Stimulated activated CD4-positive, alpha-beta T cell treated with anti-CD3 and anti-CD28 coated beads, Interleukin-4, amount 100 ng/mL, for 4 hours (primary cell): ENCODE measurements at places on chromosomes 12 and 14.

GRCh38 chr14:87076146-87076545 lies 916.8 kb downstream of the GALC start:
- DNase-seq, result no peak

DNA sequence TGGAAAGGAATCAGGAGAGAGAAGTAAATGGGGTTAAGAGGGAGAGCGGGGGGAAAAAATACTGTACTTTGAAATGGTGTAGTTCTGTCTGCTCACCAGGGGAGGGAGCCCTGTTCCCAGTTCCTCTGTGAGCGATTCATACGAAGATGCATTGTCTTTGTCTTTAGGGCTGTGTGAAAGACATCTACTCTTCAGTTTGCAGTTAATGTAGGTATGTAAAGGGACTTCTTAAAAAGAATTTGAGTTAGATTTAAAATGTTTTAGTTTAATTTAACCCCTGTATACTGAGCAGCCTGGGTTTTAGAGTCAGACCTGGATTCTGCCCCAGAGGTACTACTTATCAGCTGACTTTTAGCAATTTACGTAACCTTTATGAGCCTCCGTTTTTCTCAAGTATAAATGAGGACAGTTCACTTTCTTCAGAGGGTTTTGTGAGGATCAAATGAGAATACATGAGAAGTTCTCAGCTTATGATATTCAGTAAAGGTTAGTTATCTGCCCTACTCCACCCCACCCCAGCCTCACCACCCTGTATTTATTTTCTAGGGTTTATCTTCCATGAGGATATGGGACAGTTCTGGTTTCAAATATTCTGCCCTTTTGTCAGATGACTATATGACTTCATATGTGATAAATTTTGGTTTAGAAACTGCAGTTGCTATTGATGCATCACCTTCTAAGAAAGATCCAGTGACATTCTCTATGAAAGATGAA lies 82.5 kb upstream of the EVL start:
- DNase-seq, result peak; percentile 45

DNA sequence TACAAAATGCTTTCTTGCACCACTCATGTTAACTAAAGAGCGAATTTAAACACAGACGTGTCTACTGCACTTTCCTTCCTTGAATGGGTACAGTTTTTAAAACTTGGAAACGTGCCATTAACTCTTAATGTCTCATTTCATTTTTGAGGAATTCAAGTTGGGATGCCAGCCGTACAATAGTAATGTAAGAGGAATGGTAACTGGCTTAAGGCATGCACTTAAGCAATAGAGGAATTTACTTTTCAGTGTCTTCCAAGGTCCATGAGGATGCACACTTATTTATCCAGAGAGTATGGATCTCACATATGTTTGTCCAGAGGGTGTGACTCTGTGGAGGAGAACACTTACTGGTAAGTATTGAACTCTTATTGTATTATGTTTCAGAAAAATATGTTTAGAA lies 52.9 kb downstream of the PPP4R4 start:
- DNase-seq, result no peak

DNA sequence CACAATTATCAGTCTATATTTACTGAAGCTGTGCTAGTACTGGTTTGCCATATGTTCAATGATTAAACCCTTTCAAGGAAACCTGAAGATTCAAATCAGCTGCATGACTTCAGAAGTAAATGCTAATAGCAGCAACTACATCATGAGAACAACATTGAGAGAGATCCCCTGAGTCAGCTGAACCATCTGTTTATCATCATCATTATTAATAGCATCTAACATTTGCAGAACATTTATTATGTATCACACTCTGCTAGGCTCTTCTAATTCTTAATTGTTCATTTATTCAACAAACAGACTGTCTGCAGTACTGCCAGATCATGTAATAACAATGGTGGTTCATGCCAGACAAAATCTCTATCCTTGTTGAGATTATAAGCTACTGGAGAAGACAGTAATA lies 157.4 kb downstream of the KLHL28 start:
- no peak for DNase-seq

DNA sequence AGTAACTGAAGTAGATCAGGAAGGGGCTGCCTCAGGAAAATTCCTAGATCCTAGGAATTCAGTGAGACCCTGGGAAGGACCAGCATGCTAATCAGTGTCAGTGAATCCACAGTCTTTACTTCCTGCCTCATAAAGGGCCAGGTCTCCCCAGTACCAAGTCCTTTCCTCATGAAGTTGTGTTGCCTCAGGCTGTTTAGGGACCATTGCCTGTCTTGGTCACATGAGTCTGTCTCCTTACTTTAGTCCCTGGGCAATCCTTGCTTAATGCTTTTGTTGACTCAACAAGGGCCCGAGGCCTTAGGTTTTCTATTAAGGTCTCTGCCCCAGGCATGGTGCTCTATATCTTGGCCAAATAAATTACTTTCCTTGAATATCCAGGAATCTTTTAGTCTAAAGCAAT lies 16.1 kb upstream of the ATF1 start:
- no peak for DNase-seq

DNA sequence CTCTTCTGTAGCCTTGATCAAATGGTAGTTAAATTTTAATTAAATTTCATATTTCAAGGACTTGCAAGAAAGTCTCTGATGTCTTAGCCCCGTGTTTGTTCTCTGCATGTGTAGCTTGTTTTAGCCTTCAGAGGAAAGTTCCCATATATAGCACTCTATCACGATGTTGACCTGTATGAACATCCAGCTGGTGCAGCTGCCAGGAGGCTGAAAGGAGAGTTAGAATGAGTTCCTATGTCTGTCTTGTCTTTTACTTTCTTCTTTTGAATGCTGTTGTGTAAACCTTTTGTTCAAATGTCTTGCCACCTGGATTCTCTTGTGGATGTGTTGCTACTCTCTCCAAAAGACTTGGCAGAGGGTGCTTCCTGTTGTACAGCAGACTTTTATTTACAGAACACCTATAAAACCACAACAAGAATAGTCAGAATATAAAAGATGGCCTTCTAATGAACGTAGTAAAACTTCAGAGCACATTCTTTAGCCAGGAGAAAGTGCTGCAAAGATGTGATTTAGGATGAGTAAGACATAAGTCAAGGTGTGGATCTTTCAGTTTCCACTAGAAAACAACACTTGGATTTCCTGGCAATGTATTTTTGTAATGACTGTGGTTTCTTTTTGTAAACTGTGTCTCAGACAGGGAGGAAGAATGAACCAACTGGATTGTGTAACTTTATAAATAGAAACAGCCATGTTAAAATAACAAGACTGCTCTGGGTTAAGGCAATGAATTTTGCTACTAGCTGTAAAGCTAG lies 17.2 kb downstream of the NAV3 start:
- DNase-seq, result no peak

- no peak for DNase-seq
Observed at GRCh38 chr14:100774164-100774537, 47.5 kb downstream of the DLK1 start.

- no peak for DNase-seq
Observed at GRCh38 chr14:76998910-76999309, 29.6 kb downstream of the IRF2BPL start.

GRCh38 chr14:55241673-55242072 lies 29.5 kb upstream of the FBXO34 start:
- no peak for DNase-seq

- no peak for DNase-seq
Observed at GRCh38 chr14:41423503-41423902, 183.2 kb upstream of the LRFN5 start.

- no peak for DNase-seq
Observed at GRCh38 chr12:127422935-127423566, 843.9 kb upstream of the TMEM132C start.

GRCh38 chr12:1881936-1882335 lies 36.5 kb downstream of the CACNA2D4 start:
- DNase-seq, result no peak

GRCh38 chr12:88108021-88108420 lies 33.9 kb downstream of the CEP290 start:
- no peak for DNase-seq

GRCh38 chr12:120529641-120530417 lies 871 bp upstream of the COQ5 start:
- DNase-seq, result no peak

- peak; percentile 63 for DNase-seq
Observed at GRCh38 chr12:49703647-49704137, 3.5 kb downstream of the FMNL3 start.

GRCh38 chr12:94670898-94671297 lies 20.5 kb upstream of the TMCC3 start:
- no peak for DNase-seq

- no peak for DNase-seq
Observed at GRCh38 chr14:63210812-63211211, 6.6 kb downstream of the RHOJ start.

GRCh38 chr14:20801726-20802125 lies 918 bp downstream of the RNASE1 start:
- DNase-seq, result no peak

DNA sequence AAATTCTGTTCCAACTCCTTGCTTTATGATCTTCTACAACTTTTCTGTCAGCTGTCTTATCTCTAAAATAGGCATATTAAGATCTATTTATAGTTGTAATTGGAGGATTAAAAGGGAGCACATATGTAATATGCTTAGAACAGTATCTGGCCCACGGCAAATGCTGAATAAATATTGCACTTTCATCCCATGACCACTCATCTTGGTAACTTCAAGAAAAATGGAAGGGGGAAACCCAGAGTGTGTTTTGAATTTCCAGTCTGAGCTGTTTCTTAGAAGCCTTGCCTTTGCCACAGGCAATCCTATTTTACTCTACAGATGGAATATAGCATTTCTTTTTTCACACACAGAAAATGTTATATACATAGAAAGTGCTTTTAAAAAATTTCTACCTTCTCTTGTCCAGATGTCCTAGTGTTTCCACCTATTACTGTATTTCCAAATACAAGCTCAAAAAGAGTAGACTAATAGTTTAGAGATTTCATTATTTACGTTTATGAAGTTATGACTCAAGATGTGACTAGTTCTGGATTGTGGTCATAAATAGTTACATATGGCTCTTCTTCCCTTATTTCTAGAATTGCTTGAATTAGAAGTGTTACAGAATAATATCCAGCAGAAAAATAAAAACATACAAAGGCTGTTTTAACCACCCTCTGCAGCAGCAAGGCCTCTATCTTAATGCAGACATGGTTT lies 6.2 kb upstream of the STXBP6 start:
- no peak for DNase-seq

DNA sequence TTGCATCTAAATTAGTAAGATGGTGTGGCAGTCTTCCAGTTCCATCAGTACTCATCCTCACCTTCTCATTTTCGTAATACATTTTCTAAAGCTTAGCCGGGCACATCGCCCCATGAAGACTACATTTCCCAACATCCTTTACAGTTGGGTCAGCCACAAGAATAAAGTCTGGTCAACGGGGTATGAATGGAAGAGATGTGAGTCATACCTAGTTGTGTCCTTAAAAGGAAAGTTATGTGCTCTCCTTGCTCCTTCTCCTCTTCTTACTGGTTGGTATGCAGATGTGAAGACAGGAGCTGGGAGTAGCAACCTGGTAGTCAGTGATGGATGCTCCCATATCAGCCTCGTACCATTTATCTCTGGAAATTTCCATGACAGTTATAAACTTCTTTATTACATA lies 35.9 kb upstream of the EGLN3 start:
- DNase-seq, result no peak

GRCh38 chr12:104226672-104227071 lies 11.1 kb downstream of the TXNRD1 start:
- DNase-seq, result no peak

- no peak for DNase-seq
Observed at GRCh38 chr12:22410486-22410885, 76.0 kb upstream of the ST8SIA1 start.

- no peak for DNase-seq
Observed at GRCh38 chr12:108190529-108190928, 61.4 kb downstream of the WSCD2 start.

DNA sequence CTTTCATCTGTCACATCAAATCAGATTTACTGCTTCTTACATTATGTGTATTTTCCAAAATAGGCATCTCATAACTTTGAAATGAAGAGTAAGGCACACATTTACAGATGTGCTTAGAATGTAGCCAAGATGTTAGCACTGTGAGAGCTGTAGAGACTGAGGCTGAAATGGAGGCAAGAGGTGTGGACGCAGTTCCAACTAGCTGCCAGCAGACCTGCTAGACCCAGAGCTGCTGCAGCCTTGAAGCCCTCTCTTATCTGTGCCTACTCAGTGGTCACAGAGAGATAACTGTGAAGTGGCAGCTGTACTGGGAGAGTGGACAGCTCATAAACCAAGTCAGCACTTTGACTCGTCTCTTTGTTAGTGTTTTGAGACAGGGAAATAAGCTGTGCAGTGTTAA lies 470.9 kb downstream of the CCER1 start:
- DNase-seq, result no peak

DNA sequence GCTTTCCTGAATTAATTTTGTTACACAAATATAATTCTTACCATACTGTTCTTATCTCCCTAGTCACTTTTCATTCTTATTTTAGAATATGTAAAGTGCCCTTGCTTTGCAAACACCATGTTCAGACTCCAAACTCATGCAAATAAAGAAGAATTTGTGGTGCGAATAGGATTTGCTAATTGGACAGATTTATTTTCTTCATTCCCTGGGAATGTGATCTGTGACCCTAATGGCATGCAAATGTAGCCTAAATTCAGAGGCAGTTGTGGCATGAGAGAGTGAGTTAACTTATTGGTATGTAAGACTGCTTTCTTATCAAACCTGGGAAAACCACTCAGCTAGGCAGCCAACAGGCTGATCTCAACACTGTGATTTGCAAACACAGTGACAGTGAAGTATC lies 10.0 kb downstream of the CAPZA3 start:
- DNase-seq, result no peak

DNA sequence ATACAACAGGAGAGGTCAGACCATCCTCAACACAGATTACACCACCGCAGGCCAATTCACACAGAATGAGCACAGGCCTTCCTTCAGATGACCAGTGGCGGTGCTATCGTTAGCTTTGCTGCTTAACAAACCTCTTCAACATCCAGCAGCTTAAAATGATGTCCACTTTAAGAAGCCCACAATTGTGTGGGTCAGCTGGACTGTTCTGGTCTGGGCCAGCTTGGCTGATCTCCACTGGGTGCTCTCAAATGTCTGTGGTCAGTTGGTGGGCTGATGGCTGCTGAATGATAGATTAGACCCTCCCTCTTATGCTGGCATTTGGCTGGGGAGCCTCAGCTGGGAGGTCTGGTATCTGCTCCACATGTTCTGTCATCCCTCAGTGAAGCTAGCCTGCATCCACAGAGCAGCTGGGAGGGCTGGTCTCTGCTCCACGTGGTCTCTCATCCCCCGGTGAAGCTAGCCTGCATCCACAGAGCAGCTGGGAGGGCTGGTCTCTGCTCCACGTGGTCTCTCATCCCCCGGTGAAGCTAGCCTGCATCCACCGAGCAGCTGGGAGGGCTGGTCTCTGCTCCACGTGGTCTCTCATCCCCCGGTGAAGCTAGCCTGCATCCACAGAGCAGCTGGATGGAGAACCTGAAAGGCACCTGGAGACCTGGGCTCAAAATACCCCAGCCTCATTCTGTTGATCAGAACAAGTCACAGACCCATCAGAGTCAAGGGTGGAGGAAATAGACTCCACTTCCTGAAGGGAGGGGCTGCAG lies 203.6 kb upstream of the DIO3 start:
- no peak for DNase-seq
